ENCODE measurements at places on chromosomes 4 and X.

- DNase-seq: no peak
Observed at GRCh38 chr4:108261026-108261425, 92.3 kb upstream of the LEF1 start.

DNA sequence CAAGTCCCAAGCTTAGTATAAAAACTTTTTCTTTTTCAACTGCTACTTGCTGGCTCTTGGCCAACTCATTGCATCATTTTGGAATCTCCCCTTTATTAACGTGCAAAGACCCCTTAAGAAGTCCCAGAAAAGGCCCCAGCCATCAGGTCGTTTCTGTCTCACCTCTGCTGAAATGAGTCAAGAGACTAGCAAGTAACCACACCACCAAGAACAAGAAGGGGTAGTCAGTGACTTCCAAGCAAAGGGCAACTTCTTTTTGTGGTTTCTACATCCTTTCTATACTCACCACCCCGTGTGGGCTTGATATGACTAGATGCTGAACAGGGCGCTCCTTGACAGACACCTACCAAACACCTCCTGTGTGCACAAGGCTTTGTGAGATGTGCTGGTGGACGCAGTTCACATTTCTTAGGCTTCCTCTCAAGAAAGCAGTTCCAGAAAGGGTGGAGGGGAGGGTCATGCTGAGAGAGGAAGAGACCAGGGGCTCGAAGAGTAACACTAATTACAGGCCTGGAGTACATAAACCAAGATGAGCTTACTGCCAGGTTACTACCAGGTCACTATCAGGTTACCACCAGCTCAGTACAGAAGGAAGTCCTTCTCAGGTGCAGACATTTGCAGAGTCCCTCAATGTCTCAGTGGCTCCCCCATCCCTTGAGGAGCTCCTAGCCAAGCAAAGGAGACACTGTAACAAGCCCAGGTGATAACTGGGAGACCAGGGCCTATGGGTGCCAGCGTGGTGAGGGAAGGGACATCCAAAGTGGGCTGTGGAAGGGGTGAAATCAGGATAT, 19.3 kb downstream of the JAKMIP1 start:
- no peak for DNase-seq

- DNase-seq: no peak
Observed at GRCh38 chr4:20195071-20195885, 56.4 kb upstream of the SLIT2 start.

DNA sequence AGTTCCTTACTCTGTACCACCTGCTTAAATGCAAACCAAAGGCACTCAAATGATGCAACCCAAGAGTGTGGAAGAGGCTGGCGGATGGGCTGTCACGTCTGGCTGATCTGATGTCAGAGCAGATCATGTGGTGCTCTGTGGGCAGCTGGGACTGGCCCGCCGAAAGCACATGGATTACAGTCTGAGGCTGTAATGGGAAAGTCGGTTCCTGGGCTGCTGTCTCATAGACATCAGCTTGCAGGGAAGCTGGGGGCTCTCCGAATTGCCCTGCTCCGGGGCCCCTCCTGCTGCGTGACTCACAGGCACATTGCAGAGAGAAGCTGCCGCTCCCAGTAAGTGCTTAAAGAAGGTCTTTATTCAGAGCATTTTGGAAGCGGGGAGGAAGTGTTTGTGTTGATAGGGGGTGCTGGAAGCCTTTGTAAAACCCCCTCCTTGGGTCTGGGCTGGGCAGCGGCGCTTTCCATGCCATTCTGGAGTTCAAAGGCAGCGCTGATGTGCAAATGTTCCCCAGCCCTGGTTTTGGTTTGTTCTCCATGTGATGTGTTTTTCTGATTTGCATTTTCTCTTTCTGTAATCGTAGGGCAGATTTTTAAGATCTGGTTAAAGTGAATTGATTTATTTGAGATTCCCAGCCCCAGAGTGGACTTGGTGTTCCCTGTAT, 181.1 kb downstream of the LARP7 start:
- DNase-seq: peak; percentile 28

- DNase-seq: no peak
Observed at GRCh38 chrX:72604705-72605104, 32.1 kb upstream of the HDAC8 start.

GRCh38 chrX:19810802-19811201, 76.6 kb downstream of the SH3KBP1 start:
- peak; percentile 34 for DNase-seq

DNA sequence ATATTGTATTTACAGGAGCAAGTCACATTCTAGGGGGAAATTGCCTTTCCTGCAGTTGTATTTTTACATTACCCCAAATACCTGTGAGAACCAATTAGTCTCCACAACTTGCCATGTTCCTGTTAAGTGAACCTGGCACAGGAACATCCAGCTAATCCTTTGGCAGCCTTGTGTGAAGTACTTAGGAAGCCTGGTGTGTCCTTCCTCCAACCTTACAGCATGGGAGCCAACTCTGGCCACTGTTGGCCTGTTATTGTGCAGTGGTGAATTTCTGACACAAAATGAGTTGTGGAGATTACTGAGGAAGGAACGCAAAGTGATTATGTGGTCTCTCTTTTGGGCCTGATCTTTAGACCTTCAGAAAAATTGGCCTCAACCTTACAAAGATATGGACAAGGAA, 238.0 kb upstream of the PITX2 start:
- DNase-seq: no peak

DNA sequence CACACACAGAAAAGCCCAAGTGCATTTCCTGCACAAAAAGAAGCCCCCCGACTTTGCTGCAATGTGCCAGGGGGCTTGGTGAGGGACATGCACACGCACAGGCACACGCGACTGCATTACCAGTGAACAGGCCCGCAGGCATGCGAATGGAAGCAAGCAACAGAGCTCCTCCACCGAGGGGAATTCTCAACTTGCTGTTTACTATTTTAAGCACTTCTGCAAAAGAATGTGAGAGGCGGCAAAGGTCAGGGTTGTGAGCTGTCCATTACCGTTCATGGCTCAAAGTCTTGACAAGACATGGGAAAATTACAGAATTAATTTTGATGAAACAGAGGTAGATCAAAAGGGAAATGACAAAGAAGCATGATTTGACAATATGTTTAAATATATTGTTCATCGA, 342.5 kb upstream of the NOCT start:
- DNase-seq: no peak

DNA sequence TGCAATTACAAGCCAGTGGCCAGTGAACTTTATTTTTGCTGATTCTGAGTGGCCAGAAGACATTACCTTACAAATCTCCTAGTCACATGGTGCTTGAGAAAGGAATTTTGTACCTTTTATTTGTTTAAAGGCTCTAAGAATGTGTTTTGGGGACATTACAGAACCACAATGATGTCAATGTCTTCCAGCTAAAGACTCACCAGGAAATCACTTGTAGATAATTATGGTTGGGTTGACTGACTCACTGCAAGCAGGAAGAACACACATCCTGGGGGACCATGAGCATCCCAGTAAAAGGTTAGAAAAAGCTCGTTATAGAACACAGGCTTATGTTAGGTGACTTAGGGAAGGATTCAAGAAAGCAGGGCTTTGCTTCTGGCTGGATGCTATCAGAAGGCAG, 119.4 kb upstream of the FAM9B start:
- DNase-seq: no peak

DNA sequence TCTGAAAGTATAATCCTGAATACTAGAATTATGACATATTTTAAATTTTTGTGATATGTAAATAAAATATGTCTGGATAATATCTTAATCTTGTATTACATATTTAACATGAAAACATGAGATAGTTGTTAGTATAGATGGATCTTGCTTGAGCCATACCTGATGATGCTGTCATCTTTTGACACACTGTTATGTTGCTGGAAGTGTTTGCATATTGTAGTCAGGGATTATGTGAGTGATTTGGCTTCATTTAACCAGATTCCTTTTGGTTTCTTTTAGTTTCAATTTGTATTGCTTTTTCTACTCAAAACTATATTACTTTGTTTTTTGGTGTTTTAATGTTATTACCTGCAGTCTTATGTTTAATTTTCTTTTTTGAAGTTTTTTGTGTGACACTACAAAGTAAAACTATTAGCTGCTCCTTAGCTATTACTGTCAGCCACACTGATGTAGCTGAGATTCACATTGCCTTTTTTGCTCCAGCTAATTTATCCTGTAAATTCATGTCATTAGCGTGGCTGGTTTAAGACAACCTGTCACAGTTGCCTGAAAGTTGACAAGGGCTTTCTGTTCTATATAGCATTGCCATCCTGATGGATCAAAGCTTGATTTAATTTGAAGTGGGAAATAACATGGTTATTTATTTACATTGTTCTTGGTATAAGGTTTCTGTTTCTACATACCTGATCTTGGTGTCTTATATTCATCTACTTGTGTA, 33.7 kb downstream of the METAP1 start:
- no peak for DNase-seq

DNA sequence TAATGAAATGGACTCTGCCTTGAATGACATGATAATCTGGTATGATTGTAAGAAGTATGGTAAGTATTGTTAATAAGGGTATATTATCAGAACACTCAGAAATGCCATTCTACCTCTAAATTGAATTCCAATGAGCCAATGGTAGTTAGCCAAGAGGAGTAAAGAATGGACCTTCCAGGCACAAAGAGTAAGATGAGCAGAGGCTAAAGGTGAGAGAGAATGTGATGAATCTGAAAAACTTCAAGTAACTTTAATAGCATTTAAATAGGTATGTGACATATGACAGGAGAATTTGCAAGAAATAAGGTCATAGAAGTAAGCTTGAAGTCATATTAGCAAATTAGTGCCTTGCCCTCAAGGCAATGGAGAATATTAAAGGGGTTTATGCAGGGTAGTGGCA, 152.4 kb downstream of the BANK1 start:
- no peak for DNase-seq

DNA sequence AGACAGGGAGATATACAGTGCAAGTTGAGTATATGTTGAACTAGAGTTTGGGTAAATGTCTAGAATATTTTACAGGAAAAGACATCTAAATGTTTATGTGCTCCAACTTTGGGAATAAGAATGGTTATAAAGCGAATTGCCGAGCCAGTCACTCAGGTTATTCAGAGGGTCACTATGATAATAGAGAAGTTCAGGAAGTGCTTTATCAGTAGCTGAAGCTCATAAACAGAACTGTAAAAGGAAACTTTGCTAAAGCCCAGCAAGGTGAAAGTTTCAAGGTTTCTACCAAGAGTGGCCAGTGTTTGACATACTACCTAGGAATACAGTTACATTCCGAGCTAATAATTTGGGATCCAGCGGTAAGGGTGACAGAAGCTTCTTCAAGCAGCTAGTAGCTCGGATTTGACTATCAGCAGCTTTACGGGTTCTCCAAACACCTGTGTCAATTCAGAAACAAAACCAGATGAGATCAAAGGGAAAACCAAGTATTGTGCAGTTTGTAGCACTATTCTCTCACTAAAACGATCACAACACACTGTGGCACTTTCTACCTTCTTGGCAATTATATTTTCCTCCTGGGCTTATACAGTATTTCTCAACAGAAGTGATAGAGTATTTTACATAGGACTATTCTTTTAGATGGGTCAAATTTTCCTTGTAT, 17.2 kb upstream of the BCLAF3 start:
- no peak for DNase-seq

- DNase-seq: no peak
Observed at GRCh38 chrX:264634-265455, 16.3 kb upstream of the PLCXD1 start.

- DNase-seq: no peak
Observed at GRCh38 chr4:133000012-133000411, 149.1 kb upstream of the PCDH10 start.

GRCh38 chrX:108537005-108537404, 97.4 kb downstream of the COL4A5 start:
- DNase-seq: no peak

DNA sequence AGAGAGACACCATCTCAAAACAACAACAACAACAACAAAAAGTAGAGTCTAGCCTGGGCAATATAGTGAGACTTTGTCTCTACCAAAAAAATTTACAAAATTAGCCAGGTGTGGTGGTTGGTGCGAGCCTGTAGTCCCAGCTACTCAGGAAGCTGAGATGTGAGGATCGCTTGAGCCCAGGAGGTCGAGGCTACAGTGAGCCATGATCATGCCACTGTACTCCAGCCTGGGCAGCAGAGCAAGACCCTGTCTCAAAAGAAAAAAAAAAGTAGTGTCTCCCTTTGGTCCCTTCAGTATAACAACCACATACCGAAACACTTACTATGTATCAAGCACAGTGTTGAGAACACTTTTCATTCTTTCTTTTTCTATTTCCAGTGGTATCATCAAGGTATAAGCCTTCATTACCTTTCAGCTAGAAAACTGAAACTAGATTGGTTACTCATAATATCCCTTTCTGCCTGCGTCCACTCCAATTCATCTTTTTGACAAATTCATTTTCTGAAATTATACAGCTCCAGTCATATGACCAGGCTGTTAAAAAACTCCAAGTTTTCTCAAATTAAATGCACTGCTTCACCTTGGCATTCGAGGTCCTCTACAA, 54.1 kb downstream of the RPS6KA3 start:
- DNase-seq: no peak

GRCh38 chr4:123939621-123940020, 543.0 kb downstream of the SPRY1 start:
- no peak for DNase-seq

- DNase-seq: no peak
Observed at GRCh38 chr4:179766938-179767337, 2324.7 kb upstream of the AGA start.

All from SIG-M5 (cell line).